Stimulated activated CD8-positive, alpha-beta memory T cell treated with anti-CD3 and anti-CD28 coated beads, Interleukin-2, amount 100 ng/mL, for 1 hour (primary cell): ENCODE measurements at places on chromosomes 1 and 21.

- DNase-seq = no peak
Observed at GRCh38 chr1:244099258-244099930, 48.3 kb downstream of the ZBTB18 start.

DNA sequence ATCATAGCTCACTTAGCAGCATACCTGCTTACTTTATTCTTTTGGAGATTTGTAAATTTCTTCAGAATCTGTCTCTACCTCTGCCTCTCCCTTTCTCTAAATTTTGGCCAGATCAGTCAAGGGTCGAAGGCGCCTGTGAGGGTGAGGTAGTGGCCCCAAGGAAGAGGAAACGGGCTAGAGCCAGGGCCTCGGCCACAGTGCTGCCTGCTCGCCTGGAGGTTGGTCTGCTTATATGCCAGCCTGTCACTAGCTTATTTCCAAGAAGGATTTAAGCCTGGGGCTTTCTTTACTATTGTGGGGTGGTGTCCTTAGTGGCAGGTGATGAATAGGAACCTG is 19.6 kb downstream of the PEX14 start:
- DNase-seq = no peak

GRCh38 chr1:192045131-192045530 is 113.1 kb upstream of the RGS18 start:
- no peak for DNase-seq

- no peak for DNase-seq
Observed at GRCh38 chr1:115797486-115797885, 29.0 kb upstream of the CASQ2 start.

DNA sequence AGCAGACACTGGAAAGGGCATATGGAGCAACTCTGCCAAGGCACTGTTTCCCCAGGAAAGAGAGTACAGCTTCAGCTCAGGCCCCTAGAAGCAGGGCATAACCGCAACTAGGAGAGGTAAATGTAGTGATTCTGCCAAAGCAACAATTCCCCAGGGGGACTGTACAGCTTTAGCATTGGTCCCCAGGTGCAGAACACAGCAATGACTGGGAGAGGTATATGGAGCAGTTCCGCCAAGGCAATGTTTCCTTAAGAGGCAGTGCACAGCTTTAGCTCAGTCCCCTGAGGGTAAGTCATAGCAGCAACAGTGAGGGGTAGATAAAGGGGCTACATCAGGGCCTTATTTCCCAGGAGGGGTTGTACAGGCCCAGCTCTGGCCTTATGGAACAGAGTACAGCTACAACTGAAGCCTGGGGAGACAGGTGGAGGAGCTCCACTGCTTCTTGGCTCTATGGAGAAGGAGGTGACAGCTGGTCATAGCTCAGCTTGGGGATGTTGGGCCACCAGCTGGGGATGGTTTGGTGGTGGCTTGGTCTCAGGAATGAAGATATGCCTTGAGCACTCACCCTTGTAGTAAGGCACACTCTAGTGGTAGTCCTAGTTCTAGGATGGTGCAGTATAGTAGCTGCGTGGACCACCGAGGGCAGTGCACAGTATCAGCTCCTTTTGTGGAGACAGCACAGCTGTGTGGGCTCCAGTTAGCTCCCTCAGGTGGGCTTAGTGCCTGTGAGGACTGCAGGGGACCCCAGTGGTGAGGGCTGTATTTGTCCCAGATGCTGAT is 582.7 kb downstream of the PTPRC start:
- DNase-seq = no peak

GRCh38 chr1:221605569-221605968 is 136.3 kb downstream of the DUSP10 start:
- DNase-seq = no peak

GRCh38 chr1:26839339-26839722 is 12.8 kb downstream of the ZDHHC18 start:
- DNase-seq = no peak
